ENCODE measurements at places on chromosomes 3 and 15.

DNA sequence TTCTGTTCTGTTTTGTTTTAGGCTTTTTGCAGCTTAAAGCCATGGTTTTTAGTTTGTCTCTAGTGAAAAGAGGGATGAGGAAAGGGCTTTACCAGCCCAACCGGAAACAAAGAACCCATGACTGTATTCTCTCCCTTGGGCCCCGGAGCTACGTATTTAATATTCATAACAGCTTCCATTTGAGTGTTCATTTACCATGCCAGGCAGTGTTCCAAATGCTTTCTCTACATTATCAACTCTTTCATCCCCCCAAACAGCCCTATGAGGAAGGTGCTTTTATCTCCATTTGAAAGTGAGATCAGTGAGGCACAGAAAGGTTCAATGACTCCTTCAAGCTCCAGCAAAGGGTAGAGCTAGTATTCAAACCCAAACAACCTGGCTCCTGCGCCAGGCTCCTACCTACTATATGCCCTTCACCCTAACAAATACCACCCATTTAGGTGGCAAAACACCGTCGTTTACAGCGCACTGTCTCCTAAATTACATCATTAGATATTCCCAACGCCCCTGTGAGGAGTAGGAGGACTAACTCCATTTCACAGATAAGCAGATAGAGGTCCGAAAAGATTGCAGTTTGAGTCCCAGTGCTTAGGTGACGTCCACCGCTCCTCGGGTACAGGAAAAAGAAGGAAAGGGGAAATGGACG is 27.9 kb downstream of the GTPBP8 start:
- DNase-seq, result no peak

GRCh38 chr3:134279466-134279865 is 28.8 kb upstream of the RYK start:
- DNase-seq, result no peak

DNA sequence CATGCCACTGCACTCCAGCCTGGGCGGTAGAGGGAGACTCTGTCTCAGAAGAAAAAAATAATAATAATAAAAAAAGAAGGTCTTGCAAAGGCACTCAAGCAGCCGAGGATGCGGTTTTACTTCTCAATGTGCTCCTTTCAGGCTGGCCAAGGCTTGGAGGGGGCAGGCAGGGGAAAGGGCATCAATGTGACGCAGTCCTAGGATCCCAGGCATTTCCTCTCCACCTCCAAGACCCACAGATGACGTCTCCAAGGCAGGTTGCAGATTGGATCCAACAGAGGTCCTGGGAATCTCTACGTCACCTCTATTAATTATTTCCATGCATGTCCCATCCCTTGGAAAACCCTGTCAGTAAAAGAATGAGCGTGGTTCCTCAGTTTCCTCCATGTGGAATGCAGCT is 56.2 kb downstream of the FAM43A start:
- DNase-seq, result no peak

DNA sequence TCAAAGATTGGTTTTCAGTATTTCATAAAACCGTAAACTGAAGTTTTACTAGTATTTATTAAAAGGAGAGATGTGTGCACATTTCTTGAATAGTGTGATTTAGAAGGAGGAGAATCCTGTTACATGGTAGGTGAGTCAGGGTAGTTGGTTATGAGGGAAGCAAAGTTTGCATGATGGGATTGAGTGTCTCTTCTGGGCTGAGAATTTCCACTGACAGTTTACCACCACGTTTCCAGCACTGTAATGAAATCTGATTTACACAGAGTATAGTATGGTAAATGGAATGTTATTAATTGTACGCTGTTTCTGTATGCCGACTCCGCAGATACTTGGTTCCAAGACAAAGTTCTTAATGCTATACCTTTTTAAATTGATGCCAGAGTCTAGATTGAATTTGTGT is 1.6 kb downstream of the NECTIN3 start:
- DNase-seq, result no peak

DNA sequence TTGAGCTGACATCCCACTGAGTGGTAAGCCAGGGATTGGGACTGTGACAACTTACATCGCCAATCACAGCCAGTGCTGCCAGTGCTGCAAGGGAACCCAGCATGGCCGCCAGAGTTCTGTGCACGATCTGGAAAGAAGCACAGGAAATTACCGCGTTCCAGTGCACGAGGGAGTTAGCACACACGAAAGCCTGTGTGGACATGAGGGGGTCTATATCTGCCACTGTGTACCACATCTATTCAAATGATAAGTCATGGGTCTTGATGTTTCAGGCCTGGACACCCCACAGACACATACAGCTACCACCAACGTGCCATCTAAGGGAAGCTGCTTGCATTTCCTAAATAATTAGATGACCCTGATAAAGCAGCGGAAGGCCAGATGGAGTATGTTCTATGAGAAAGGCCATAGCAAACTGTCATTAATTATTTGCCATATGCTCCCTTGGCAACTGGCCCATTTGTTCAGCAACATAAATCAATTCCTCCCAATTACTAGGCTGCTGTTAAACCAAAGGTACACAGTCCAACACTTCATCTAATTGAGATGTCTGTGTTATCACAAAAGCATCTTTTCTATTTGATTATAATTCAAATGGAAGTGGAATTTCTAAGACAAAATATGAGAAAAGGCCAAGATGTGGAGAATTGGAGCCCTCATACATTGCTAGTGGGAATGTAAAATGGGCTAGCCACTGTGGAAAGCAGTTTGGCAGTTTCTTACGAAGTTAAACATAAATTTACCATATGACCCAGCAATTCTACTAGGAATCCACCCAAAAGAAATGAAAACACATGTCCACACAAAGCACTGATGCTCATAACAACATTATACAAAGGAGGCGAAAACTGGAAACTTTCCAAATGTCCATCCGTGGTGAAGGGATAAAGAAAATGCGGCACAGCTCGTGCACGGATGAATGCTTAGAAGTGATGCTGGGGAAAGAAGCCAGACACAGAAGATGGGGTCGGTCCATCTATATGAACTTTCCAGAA is 108.3 kb downstream of the OCA2 start:
- DNase-seq, result no peak

GRCh38 chr3:50316657-50317242 is 5.8 kb downstream of the HYAL2 start:
- no peak for DNase-seq

- DNase-seq, result peak; percentile 7
Observed at GRCh38 chr15:41870689-41871081, 23.2 kb downstream of the SPTBN5 start.

GRCh38 chr3:49803465-49804140 is 542 bp downstream of the INKA1 start:
- no peak for DNase-seq

- DNase-seq, result no peak
Observed at GRCh38 chr15:67070150-67070549, 4.7 kb downstream of the SMAD3 start.

- DNase-seq, result no peak
Observed at GRCh38 chr15:101539492-101539891, 50.0 kb upstream of the PCSK6 start.

DNA sequence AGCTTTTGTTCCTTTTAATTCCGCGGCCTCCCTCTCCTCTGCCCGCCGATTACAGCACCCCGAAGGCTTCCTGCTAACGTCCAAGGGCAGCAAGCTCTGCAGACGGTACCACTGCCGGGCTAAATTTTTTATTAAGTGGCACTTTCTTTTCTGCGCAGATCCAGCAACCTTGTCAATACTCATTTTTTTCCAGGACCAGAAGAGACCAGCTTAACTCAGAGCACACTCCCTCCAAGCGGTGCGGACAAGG is 542 bp upstream of the MEIS2 start:
- no peak for DNase-seq

- no peak for DNase-seq
Observed at GRCh38 chr3:141065841-141066805, 15.0 kb downstream of the SPSB4 start.

DNA sequence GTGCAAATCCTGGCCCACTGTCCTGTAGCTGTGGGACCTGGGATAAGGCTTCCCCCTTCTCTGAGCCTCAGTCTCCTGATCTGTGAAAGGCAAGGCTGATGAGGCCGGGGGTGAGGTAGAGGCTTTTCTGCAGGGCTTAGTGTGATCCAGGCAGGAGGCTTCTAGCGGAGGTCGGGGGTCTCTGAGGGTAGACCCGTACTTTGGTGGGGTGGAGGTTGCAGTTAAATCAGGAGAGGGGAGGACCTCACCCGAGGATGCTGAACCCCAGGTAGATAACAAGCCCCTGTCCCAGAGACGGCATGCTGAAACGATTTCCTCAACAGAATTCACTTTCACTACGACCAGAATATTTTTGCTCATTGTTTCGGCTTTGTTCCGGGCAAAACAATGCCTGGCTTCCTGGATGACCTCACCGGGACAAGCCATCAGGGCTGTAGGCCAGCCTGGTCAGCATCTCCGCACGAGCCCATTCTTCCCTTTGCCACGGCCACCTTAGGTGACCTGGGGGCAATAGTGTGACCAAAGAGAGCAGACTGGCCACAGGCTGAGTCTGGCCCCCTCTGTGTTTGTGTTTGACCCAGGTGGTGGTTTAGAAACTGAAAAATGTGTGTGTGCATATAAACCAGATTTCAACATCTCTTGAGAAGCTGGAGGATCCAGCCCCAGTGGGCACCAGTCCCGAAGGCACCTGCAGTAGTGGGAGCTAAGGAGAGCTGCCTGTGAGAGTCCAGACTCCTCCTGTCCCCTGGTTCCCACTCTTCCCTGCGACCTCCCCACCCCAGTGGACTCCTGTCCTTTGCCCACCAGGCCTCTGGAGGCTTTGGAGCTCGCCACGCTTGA is 33.0 kb downstream of the SLC6A6 start:
- DNase-seq, result no peak

- no peak for DNase-seq
Observed at GRCh38 chr3:13519006-13519791, 29.7 kb upstream of the FBLN2 start.

- DNase-seq, result no peak
Observed at GRCh38 chr3:151908399-151908798, 35.0 kb downstream of the SUCNR1 start.

DNA sequence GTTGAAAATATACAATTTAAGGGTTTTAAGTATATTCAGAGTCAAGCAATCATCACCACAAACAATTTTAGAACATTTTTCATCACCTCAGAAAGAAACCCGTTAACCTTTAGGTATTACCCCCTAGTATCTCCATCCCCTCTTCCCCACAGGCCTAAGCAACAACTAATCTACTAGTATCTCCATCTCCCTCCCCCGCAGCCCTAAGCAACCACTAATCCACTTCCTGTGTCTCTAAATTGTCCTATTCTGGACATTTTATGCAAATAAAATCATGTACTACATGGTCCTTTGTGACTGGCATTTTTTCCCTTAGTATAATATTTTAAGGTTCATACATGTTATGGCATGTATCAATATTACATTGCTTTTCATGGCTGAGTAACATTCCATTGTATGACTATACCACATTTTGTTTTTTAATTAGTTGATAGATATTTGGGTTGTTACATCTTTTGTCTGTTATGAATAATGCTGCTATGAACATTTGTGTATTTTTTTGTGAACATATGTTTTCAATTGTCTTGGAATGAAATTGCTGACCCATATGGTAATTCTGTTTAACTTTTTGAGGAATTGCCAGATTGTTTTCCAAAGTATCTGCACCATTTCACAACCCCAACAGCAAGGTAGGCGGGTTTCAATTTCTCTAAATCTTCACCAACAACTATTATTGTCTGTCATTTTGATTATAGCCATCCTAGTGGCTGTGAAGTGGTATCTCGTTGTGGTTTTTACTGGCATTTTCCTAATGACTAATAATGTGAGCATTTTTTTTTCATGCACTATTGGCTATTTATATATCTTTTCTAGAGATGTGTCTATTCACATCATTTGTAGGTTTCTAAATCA is 215.6 kb upstream of the CD96 start:
- no peak for DNase-seq

DNA sequence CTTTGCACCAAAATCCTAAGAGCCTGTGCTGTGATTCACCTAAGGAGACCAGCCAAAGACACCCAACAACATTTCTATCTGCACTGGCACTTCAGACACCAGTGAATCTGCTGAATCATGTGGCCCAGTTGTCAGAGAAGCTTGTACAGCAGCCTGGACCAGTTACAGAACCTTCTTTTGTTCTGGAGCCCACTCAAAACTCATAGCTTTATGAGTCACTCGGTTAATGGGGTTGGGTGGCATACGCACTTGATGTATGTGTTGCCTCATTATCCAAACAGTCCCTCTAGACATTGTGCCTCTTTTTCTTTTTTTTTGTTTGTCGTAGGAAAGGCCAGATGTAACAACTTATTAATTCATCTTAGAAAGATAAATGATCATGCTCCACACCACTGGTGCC is 25.6 kb upstream of the GOLGA6L2 start:
- no peak for DNase-seq

DNA sequence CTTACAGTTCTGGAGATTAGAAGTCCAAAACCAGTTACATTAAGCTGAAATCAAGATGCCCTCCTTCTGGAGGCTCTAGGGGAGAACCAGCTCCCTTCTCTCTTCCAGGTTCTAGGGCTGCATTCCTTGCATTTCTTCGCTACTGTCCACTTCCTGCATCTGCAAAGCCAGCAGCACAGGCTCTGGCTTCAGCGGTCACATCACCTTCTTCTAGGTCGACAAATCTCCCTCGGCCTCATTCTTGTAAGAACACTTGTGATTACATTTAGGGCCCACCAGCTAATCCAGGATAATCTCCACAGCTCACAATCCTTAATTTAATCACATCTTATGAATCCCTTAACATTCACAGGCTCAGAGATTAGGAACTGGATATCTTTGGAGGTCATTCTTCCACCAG is 73.8 kb downstream of the MINAR1 start:
- no peak for DNase-seq

DNA sequence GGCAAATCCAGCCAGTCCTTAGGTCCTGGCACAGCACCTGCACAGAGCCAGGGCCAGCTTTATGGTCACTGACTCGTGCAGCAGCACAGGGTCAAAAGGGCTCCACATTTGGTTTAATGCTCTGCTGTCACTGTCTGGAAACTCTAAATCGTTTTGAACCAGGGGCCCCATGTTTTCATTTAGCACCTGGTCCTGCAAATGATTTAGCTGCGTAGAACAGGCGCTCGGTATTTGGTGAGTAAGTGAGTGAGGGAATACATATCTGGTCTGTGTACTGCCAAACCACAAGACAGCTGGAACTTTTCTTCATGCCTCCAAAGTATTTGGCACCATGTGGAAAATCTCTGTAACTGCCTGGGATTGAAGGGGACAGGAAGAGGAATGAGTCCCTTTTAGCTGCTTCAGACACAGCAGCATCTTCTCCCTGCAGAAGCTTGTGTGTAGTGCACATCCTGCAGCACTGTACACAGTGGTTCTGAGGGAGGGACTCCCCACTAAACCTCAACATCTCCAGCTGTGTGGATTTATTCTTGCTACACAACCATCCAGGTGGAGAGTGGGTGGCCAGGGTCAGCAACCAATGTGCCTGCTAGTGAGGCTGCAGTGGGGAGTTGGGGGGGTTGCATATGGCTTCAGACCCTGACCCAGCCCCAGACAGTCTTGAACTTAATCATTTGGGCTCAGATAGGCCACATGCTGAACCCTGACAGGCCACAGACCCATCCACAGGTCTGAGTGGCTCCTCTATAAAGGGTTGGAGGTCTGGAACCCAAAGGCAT is 1.1 kb downstream of the SH2D7 start:
- DNase-seq, result no peak

Data from stimulated activated CD8-positive, alpha-beta memory T cell treated with anti-CD3 and anti-CD28 coated beads, Interleukin-7, amount 100 ng/mL, for 1 hour (primary cell).